Epithelial cell of alveolus of lung (primary cell): ENCODE measurements at places on chromosomes 2 and 18. TPM values are rescaled to one million over a fixed set of nuclear protein-coding genes. Genes with fewer than 3 reads are reported as not detected.

The GALR1 gene
- total RNA-seq = not detected in 2 replicates

The MYO5B gene
- 2.3 TPM in 1 of 2 replicates, not detected in the other for total RNA-seq

The CFAP221 gene
- not detected in 2 replicates for total RNA-seq

The PRKAG3 gene
- total RNA-seq = 0.40 TPM in 1 of 2 replicates, not detected in the other

The TACR1 gene
- not detected in 2 replicates for total RNA-seq

The PGAP1 gene
- 6.3 and 16.4 TPM in 2 replicates for total RNA-seq

The TTC21B gene
- total RNA-seq = 7.6 and 25.1 TPM in 2 replicates

The VWA3B gene
- total RNA-seq = not detected in 2 replicates

The IL36A gene
- total RNA-seq = not detected in 2 replicates

The SFTPB gene
- 1.9 TPM in 1 of 2 replicates, not detected in the other for total RNA-seq

The GNAL gene
- total RNA-seq = 0.26 and 1.8 TPM in 2 replicates

The KCNK3 gene
- total RNA-seq = 3.9 TPM in 1 of 2 replicates, not detected in the other

The GCC2 gene
- total RNA-seq = 13.2 and 22.8 TPM in 2 replicates

The DOK6 gene
- total RNA-seq = 0.65 and 14.9 TPM in 2 replicates

The SPATA3 gene
- total RNA-seq = not detected in 2 replicates

The HMSD gene
- 0.16 and 0.78 TPM in 2 replicates for total RNA-seq

The PLA2R1 gene
- 2.0 and 3.0 TPM in 2 replicates for total RNA-seq

The TMEM182 gene
- 2.6 and 2.7 TPM in 2 replicates for total RNA-seq

The GPR55 gene
- not detected in 2 replicates for total RNA-seq

The SERPINB12 gene
- total RNA-seq = not detected in 2 replicates

The POTEJ gene
- not detected in 2 replicates for total RNA-seq

The NETO1 gene
- not detected in 2 replicates for total RNA-seq

The TUBA3E gene
- total RNA-seq = not detected in 2 replicates

The ABCA12 gene
- under 0.01 TPM in 1 of 2 replicates, not detected in the other for total RNA-seq

The TWIST2 gene
- total RNA-seq = 63.5 and 68.2 TPM in 2 replicates

The TEX51 gene
- total RNA-seq = not detected in 2 replicates

The METTL8 gene
- 8.6 and 18.4 TPM in 2 replicates for total RNA-seq

The QPCT gene
- total RNA-seq = 4.5 and 24.2 TPM in 2 replicates

The SCYGR8 gene
- not detected in 2 replicates for total RNA-seq

The STAT4 gene
- 0.64 and 1.9 TPM in 2 replicates for total RNA-seq

The PLCL1 gene
- total RNA-seq = 0.65 and 0.88 TPM in 2 replicates

The SMC6 gene
- 14.0 and 16.3 TPM in 2 replicates for total RNA-seq

The CCDC150 gene
- total RNA-seq = 1.4 and 2.3 TPM in 2 replicates

The CSRNP3 gene
- total RNA-seq = 0.91 and 1.0 TPM in 2 replicates

The CCDC138 gene
- 3.4 and 3.7 TPM in 2 replicates for total RNA-seq

The ZNF521 gene
- 15.4 and 36.2 TPM in 2 replicates for total RNA-seq

The HOXD8 gene
- total RNA-seq = not detected in 2 replicates
